C1 segment of cervical spinal cord (tissue), 14 donors: ENCODE measurements at places on chromosomes 7 and 10.

GRCh38 chr7:142376356-142376997, 118.6 kb upstream of the PRSS58 start:
- no peak for DNase-seq

- DNase-seq = no peak
Observed at GRCh38 chr7:17528636-17529035, 230.2 kb downstream of the AHR start.

GRCh38 chr10:120606051-120606764, 149.2 kb downstream of the PLPP4 start:
- no peak for DNase-seq

DNA sequence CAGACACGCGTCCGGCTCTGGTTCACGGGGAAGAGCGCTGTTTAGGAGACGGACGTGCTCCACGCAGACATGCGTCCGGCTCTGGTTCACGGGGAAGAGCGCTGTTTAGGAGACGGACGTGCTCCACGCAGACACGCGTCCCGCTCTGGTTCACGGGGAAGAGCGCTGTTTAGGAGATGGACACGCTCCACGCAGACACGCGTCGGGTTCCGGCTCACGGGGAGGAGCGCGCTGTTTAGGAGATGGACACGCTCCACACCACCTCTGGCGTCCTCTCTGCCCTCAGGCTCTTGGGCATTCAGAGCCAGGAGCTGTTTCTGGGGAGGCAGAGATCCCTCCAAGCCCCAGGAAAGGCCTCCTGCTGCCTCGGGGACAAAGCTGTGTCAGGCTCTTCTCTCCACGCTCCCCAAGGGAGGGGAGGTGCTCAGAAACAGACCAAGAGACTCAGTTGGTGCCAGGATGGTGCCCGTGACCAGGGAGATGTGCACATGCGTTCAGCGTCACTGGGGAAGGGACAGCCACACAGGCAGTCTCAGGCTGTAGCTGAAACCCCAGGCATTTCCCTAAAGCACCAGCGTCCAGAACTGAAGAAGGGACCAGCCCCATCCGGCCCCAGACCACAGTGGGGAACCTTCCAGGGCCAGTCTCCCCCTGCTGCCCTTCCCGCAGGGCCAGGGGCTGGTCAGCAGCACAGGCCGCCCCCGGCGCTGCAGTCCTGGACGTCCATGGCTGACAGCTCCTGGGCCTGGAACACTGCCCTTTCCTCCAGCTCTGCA, 175.6 kb downstream of the ELFN1 start:
- DNase-seq = no peak

DNA sequence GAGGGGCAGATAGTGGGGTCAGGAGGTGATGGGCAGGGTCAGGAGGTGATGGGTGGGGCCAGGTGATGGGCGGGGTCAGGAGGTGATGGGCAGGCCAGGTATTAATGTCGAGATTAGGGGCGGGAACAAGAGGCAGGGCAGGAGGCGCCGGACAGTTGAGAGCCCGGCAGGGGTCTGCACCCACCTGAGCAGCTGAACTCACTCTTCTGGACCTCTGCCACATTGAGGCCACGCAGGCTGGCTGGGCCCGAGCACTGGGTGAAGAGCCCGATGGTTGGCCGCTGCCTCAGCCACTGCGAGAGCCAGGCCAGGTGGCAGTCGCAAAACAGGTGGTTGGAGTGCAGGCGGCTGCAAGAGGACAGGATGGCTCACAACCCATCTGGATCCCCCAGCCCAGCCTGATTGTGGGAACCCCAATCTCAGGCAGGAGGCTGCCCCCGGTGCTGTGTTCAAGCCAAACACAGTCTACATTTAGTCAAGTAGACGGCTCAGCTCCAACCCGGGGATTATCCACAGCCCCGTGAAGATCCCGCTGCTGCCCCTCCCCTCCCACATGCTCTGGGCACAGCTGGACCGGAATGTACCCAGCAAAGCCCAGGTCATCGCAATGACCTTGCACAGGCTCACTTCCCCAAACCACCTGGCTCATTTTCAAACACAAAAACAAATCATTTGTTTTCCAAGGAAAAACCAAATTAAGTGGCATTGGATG, 122.3 kb downstream of the SLIT1 start:
- no peak for DNase-seq

GRCh38 chr7:137932881-137933269, 69.0 kb downstream of the CREB3L2 start:
- DNase-seq = no peak

GRCh38 chr10:109744020-109744419, 179.3 kb downstream of the XPNPEP1 start:
- no peak for DNase-seq

DNA sequence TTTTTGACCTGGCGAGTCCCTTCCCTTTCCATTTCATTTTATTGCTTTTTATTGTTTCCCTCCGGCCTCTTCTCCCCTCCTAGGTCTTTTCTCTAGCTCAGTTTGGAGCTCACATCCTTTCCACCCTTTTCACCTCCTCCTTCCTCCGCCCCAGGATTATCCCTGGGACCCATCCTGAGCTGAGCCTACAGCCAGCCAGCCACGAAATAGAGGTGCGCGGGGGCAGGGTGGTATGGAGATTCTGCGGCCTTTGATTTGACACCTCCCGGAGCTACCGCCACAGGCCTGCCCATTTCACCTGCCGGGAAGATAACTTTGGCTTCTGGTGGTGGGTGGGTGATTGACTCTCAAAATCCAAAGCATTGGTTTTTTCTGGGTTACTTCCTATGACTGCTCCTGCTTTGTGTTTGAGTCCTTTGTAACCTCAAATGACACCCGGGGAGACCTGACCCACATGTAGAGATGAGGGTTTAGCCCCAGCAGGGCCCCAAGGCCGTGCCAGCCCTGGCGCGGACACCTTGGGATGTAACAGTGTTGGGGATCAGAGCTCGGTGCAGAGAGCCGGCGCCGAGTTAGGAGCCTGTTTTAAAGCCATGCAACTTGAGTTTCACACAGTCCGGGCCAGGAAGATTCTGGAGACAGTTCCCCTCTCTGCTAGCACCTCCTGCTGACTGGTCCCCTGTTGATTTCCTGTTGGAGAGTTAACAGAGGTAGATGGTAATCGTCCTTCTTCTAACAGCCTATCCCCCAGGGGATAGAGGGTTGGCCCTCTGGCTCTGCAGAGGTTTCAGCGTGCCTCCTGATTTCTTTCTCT, 1.5 kb downstream of the DUSP5 start:
- no peak for DNase-seq

DNA sequence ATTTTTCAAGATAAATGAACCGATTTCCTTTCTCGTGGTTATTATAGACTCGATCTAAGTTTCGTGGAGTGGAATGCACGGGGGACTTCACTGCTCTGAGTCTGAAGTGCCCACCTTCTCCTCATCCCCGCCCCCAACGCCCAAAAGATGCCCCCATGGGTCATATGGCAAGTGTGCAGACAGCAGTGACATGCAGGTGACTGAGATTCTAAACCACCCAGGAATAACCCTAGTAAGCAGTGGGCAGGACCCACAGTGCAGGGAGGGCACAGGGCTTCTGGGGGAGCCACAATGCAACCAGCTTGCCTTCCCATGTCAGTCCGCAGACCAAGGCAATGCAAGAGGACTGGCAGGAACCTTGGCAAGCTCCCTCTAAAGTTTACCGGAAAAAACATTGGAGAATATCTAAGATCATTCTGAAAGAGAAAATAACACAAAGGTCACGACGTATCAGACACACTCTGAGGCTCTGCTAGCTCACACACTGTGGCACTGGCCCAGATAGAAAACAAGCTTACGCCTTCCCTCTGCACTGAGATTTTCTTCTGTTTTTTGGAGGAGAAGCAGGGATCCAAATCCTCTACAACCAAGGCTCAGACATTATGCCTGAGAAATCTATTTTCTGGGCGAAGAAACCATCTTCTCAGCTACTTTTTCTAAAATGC, 239.6 kb downstream of the MAD1L1 start:
- no peak for DNase-seq

DNA sequence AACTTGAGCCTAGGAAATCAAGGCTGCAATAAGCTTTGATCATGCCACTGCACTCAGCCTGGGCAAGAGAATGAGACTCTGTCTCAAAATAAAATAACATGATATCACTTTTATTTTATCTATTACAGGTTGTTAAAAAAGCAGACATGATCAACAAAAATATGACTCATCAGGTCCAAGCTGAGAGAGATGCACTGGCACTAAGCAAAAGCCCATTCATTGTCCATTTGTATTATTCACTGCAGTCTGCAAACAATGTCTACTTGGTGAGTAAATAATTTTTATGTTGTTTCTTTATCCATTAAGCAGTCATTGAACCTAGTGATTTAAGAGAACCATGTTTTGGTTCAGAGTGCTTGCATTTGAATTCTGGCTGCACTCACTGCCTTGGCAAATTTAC, 3.3 kb downstream of the MASTL start:
- no peak for DNase-seq

- DNase-seq = no peak
Observed at GRCh38 chr10:112006831-112007230, 176.7 kb downstream of the GPAM start.

- no peak for DNase-seq
Observed at GRCh38 chr10:52257692-52258075, 56.4 kb upstream of the DKK1 start.

GRCh38 chr7:143361552-143362130, 872 bp downstream of the FAM131B start:
- DNase-seq = no peak

- DNase-seq = no peak
Observed at GRCh38 chr7:127751490-127752448, 99.8 kb downstream of the SND1 start.

DNA sequence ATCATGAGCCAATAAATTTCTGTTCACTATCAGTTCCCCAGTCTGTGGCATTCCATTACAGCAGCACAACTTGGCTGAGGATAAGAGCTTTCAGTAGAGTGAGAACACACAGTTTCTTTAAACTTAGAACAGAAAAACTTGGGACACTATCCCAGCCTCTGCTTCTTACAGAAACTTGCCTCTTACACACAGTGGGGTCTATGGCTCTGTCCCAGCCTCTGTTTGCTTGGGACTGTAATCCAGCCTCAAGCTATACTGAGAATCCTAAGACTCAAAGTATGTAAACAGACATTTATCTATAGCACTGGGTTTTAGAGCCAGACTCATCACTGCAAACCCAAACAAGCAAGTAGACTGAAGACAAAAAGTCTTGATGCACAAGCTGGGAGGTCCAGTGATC, 355.8 kb upstream of the VSTM2A start:
- DNase-seq = no peak

DNA sequence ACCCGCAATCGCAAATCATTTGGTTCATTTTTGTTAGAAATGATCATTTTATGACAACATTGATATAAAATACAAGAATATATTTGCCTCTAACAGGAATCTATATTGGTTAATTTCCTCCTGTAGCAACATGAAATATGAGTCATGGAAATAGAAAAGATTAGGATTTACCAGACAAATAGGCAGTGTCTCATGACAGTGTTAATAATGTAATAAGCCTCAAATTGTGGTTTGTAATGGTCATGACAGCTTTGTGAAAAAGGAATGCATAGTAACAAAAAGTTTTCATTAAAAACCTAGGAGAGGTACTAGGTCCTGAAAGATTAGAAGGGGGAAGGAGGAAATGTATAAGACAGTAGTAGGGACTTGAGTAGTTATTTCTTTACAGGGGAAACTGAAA, 7.9 kb upstream of the SLK start:
- no peak for DNase-seq

DNA sequence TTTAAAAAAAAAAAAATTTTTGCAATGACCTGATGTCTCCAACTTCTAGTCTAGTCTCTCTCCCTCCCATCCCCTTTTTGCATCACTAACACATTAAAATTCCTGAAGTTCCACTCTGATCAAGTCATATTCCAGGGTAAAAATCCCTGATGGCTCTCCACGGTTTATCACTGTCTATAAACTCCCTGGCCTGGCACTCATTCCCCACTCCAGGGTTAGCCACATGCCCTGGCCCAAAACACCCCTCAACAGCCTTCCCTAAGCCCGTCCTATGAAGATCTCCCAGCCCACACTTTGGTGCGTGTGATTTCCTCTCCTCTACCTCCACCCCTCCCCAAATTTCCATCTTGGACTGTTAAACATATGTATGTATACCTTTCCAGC, 125.4 kb downstream of the JAZF1 start:
- no peak for DNase-seq
